A549 treated with Hydrocortisone at 1 μM for 4 hours (cell line): ENCODE measurements at places on chromosomes 3 and 15. TPM values are rescaled to one million over a fixed set of nuclear protein-coding genes. Genes with fewer than 3 reads are reported as not detected.

The MED12L gene
- total RNA-seq: 0.31 to 0.45 TPM (median 0.37 TPM) in 5 replicates

The ADAMTS7 gene
- total RNA-seq: 7.2 to 11.0 TPM (median 8.4 TPM) in 5 replicates

The RFX7 gene
- 8.6 to 13.9 TPM (median 12.8 TPM) in 5 replicates for total RNA-seq

The B3GNT5 gene
- 20.8 to 30.7 TPM (median 25.9 TPM) in 5 replicates for total RNA-seq

The ZNF80 gene
- total RNA-seq: not detected in 5 replicates

The CACNA2D2 gene
- 0.48 to 0.61 TPM (median 0.59 TPM) in 5 replicates for total RNA-seq

The NR2E3 gene
- total RNA-seq: 0.14 to 0.31 TPM (median 0.22 TPM) in 5 replicates

The FGF12 gene
- 0.39 to 0.98 TPM (median 0.63 TPM) in 5 replicates for total RNA-seq

The FETUB gene
- total RNA-seq: 0.12 to 0.34 TPM (median 0.15 TPM) in 3 of 5 replicates, not detected in the others

The CNTN6 gene
- not detected in 5 replicates for total RNA-seq

The SEMA6D gene
- not detected in 5 replicates for total RNA-seq

The EAF2 gene
- total RNA-seq: 1.6 to 2.4 TPM (median 2.1 TPM) in 5 replicates
